Thoracic aorta (tissue), 2 donors: ENCODE measurements at places on chromosomes 6 and 20.

- no peak overlapping the region for H3K27ac ChIP-seq
- H3K27me3 ChIP-seq = no peaks in the 10 kb centered on the region
- H3K4me1 ChIP-seq = no peaks in the 10 kb centered on the region
- DNase-seq = no peak
Measured at GRCh38 chr6:159665868-159666635, 27.0 kb downstream of the SOD2 start.

DNA sequence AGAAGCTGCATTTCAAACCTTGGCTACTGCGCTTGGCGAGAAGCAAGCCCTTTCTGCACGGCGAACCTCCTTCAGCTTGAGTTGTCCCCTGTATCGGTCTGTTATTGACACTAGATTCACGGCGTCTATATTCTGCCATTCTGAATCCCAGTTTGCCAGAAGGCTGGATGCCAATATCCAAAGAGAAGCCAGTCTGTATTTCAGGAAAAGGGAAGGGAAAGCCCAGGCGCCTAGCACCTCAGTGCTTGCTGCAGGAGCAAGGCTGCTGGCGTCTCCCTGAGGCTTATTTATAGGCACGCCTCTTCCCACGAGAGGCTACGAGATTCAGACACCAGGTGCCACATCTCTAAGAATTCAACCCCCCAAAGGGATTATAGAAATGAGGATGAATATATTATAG, 89.6 kb upstream of the CDH4 start:
- H3K27me3 ChIP-seq = no peaks in the 10 kb centered on the region
- no peak overlapping the region for H3K4me3 ChIP-seq
- H3K36me3 ChIP-seq = no peaks in the 10 kb centered on the region
- no peaks in the 10 kb centered on the region for H3K4me1 ChIP-seq
- no peak overlapping the region for H3K27ac ChIP-seq

DNA sequence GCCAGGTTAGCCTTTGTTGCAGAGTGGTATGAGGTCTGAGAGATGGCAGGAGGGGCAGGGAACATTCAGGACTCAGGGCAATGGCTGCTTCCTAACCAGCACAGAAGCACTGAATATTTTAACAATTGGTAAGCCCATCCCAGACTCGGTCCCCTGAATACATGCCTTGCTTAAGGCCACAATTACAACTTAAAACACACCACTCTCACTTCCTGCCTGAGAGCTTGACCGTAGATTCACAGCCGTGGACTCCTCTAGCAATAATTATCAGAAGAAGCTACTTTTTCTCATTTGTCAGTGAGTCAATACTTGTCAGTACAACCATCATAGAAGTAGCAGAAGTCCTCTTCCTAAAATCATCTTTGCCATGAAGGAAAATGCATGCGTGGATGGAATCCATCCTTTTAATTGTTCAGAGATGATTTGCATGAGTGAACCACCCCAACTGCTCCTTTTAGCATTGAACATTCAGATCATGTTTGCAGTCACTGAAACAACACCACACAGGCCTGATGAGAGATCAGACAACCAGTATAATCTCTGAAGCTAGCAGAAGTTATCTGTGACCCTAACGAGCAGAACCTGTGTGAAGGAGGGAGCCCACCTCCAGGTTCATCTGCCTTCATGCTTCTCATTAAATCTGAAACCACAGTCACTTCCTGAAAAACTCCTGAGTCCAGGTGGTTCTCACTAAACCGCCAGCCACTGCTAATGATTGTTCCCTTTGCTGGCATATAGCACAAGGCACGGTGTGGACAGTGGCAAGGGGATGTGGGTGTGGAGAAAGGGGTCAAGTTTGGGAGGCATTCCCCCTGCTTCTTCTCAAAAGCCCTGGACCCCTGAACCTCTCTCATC, 333.9 kb upstream of the CNR1 start:
- H3K4me1 ChIP-seq = no peaks in the 10 kb centered on the region
- DNase-seq = no peak
- no peak overlapping the region for H3K4me3 ChIP-seq
- no peaks in the 10 kb centered on the region for H3K36me3 ChIP-seq
- no peak overlapping the region for H3K27ac ChIP-seq

DNA sequence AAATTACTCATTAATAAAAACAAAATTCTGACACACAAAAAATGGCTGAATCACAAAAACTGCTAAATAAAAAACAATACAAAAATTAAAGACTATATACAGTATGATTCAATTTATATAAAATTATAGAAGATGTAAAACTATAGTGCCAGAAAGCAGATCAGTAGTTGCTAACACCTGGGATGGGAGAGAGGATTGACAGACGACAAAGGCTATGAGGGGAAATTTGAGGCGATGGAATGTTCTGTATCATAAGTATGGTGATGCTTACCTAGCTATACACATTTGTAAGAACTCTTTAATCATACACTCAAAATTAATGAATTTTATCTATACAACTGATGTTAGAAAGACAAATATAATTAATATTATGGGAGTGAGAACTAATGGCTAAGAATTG, 247.9 kb upstream of the GJE1 start:
- no peak for DNase-seq
- no peaks in the 10 kb centered on the region for H3K36me3 ChIP-seq

DNA sequence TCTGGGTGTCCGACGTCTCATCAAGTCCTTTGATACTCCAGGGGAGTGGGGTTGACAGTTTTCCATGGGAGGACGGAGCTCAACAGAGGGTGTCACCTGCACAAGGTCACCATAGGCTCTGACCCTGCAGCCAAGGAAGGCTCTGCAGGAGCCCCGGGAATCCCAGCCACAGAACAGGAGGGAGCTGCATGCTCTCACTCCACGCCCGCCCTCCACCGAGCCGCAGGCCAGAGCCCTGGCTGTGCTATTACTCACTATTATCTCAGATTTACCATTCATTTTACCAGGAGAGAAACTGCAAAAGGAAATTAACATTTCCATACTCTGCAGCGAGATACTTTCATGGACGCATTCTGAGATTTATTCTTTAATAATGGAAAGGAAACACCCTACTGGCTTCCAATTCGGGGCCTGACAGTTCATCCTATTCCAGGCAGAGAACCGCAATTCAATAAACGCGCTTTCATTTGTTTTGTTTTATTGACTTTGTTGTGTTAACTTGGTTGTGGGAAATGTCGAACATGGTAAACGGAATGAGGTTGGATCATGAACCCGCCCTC, 18.3 kb upstream of the NTSR1 start:
- H3K27me3 ChIP-seq = no peaks in the 10 kb centered on the region
- H3K4me3 ChIP-seq = no peak overlapping the region
- DNase-seq = no peak
- H3K4me1 ChIP-seq = no peaks in the 10 kb centered on the region
- no peak overlapping the region for H3K27ac ChIP-seq
- no peaks in the 10 kb centered on the region for H3K36me3 ChIP-seq

- no peaks in the 10 kb centered on the region for H3K36me3 ChIP-seq
- DNase-seq = no peak
- no peak overlapping the region for H3K4me3 ChIP-seq
- H3K27ac ChIP-seq = no peak overlapping the region
- H3K4me1 ChIP-seq = no peaks in the 10 kb centered on the region
Measured at GRCh38 chr20:8331740-8332412, 199.8 kb downstream of the PLCB1 start.

DNA sequence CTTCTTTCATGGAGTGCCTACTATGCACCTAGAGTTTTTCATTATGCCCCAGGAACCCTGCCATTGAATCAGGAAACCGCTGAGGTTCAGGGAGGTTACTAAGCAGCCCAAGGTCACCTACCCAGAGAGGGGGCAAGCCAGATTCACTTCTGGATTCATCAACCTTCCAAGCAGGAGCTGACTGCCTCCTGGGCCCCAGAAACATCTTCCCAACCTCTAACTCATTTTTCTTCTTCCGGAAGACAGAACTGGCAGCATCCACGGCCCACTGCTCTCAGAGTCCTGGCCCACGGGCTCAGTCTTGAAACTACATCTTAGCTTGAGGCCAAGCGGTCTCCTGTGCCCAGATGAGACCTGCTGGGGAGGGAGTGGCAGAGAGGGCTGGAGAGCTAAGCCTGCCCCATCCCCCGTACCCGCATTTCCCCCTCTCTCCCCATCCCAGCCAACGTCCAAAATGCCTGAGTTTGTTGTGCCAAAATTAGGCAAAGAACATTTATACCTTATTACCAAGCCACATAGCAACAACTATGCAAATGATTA, 281.0 kb downstream of the CDC5L start:
- no peak overlapping the region for H3K27ac ChIP-seq
- no peaks in the 10 kb centered on the region for H3K4me1 ChIP-seq
- no peak for DNase-seq
- H3K4me3 ChIP-seq = no peak overlapping the region
